ENCODE measurements at places on chromosomes 12 and 14.

- DNase-seq, result no peak
Observed at GRCh38 chr12:88844426-88844825, 264.2 kb upstream of the KITLG start.

DNA sequence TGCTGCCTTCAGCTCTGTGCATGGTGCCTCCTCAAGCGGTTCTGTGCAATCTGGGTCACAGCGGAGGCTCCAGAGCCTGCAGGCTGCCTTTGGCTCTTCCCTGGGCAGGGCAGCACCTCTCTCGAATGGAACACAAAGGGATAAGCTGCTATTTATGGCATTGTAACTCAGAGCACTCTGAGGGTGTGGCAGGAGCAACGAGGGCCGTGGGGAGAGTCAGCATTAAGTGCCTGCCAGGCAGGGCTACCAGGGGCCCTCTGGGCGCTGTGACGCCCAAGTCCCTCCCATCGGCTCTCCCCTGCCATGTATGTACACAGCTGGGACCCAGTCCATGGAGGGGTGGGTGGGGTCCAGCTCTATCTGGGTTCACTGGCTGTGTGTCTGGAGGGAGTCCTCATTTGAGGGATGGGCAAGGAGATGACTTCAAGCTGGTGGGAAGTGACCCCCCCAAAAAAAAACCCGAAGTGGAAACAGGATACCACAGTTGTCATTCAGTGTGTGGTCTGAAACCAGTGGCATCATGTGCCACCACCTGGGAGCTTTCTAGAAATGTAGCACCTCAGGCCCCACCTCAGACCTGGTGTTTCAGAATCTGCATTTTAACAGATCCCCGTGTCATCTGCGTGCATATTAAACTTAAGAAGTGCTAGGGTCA, 44.0 kb upstream of the OAS1 start:
- DNase-seq, result no peak

GRCh38 chr14:70955543-70956480, 48.6 kb downstream of the PCNX1 start:
- no peak for DNase-seq

DNA sequence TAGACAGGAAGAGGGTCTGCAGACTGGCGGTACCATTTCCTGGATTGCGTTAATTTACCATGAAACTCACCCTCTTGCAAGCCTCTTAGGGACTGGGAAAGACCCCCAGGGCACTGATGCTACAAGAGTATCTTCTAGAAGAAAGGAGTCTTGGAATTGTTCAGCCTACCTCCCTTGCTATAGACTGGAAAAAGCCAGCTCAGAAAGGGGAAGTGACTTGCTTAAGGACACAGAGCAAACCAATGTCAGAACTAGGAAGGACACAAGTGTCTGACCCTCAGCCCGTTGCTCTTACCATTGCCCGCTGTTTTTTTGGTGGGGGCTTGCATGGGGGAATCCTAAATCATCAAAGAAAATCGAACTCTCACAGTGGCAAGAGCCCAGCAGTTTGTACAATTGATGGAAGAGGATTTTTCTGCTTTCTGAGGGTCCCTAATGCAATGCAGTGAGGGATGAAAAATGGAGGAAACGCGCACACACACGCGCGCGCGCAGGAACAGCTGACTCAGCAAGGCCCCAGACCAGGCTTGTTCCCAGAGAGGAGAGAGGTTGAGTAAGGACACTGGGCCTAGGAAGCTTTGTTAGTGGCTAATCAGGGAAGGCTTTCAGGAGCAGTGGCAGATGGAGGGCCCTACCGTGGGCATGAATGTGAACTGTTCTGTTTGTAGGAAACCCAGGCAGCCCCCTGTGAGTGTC, 50.9 kb downstream of the RIN3 start:
- no peak for DNase-seq

GRCh38 chr14:30751646-30752416, 122.5 kb upstream of the COCH start:
- no peak for DNase-seq

GRCh38 chr12:7144414-7145120, 14.4 kb downstream of the CLSTN3 start:
- DNase-seq, result peak; percentile 43

DNA sequence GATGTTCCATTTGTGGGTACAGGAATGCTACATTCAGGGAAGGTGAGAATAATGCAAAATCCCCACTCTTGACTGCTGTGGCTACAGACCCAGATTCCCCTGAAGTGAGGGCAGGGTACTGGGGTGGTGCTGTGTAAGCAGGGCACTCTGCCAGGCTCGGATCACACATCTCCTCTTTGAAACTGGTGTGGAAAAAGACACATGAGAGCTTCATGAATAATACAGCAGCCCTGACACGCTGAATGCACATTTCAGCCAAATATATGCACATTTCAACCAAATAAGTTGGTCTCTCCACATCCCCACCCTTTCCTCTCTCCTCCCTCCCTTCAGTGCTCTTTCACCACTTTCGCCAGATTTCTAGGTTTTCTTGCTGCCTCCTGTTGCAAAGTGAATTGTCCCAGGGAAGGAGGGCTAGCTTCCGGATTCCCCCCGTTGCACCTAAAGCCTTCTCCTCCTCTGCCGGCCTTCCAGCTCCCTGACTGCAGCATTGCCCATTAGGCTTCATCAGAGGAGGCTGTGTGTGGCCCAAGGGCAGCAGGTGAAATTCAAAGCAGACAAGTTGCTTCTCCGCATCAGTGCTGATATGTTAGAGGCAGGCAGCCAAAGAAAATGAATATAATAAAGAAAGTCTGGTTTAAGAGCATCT, 118.2 kb upstream of the TMCC3 start:
- DNase-seq, result no peak

DNA sequence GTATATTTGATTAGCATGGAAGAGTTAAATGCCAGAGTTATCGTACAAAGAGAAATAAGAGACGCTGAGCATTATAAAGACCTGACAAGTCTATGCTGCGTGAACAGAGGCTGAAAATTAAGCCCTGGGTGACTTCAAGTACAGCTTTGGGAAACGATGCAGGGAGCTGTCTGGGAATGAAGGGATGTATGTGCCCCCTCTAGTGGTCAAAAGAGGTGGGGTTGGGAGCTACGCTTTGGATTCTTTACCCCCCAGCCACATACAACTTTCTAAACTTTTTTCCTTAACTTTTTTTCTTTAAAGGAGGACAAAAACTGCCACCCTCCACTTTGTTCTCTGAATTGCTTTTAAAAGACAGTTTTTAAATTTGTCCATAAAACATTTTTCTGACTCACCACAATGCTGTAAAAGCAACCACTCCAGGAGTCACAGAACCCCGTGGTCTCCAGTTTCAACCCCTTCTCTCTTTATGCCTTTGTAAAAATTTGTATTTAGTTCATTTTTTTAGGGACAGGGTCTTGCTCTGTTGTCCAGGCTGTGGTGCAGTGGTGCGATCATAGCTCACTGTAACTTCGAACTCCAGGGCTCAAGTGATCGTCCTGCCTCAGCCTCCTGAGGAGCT, 59.4 kb downstream of the ZNF664 start:
- DNase-seq, result peak; percentile 78

- no peak for DNase-seq
Observed at GRCh38 chr14:105060751-105061427, 4.3 kb downstream of the GPR132 start.

- DNase-seq, result peak; percentile 61
Observed at GRCh38 chr14:105448706-105449111, 25.9 kb upstream of the CRIP2 start.

- DNase-seq, result no peak
Observed at GRCh38 chr12:6946920-6947374, 3.1 kb downstream of the C12orf57 start.

GRCh38 chr14:28406196-28406595, 360.4 kb upstream of the FOXG1 start:
- DNase-seq, result no peak

GRCh38 chr12:121170611-121171260, 38.1 kb downstream of the P2RX7 start:
- no peak for DNase-seq

- no peak for DNase-seq
Observed at GRCh38 chr12:115828168-115828567, 449.3 kb downstream of the MED13L start.

DNA sequence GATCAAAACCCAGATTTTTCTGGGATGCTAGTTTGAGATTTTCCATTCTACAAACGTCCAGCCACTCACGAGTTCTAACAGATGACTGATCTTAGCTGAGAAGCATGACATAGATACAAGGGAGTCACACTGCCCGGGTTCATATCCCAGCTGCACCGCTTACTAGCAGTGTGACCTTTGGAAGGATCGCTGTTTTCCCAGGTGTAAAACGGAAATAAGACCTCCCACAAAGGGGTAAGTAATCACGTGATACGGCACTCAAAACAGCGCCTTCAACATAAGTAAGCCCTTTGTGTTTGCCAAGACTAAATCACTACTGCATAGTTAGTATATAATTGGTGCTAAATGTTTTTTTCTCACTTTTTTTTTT, 624 bp upstream of the PWP1 start:
- DNase-seq, result no peak

- DNase-seq, result no peak
Observed at GRCh38 chr14:99250636-99251208, 21.3 kb downstream of the BCL11B start.

GRCh38 chr12:75361408-75361807, 26.9 kb downstream of the GLIPR1L1 start:
- no peak for DNase-seq

GRCh38 chr14:30994681-30995620, 30.5 kb upstream of the AP4S1 start:
- no peak for DNase-seq

GRCh38 chr12:109523071-109523470, 45.6 kb downstream of the UBE3B start:
- no peak for DNase-seq

- DNase-seq, result peak; percentile 91
Observed at GRCh38 chr12:6872073-6873048, 742 bp downstream of the SPSB2 start.

GRCh38 chr14:55131370-55132137, 2.5 kb downstream of the LGALS3 start:
- DNase-seq, result no peak

DNA sequence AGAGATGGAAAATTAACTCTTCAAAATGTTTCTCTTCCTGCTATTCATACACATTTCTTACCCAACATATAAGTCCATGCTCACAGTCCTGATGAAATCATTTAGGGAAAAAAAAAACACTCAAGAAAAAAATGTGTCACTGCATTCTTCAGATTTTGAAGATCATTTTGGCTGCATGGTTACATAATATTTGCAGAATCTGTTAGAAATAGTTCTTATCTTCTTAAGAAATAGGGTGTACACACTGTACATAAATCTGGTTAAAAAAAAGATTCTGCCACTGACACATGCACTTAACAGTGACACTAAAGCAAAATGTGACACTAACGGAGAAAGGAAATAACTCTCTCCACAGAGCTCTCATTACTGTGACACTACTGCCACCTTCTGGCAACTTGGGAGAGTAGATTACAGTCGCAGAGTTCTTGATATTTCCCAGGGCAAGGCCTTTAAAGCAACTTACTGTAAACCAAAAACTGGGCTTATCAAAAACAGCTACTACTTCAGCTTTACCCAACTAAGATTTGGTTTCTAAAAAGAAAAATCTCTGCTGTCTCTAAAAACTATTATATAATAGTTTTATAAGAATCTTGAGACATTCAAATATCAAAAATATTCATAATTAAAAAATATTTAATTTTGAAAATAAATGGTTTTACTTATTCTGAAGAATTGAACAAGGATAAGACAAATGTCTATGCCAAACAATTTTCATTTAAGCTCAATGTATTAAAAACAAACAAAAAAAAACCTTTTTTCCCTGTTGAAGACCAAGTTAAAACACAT, 65.0 kb downstream of the SETD3 start:
- peak; percentile 54 for DNase-seq

DNA sequence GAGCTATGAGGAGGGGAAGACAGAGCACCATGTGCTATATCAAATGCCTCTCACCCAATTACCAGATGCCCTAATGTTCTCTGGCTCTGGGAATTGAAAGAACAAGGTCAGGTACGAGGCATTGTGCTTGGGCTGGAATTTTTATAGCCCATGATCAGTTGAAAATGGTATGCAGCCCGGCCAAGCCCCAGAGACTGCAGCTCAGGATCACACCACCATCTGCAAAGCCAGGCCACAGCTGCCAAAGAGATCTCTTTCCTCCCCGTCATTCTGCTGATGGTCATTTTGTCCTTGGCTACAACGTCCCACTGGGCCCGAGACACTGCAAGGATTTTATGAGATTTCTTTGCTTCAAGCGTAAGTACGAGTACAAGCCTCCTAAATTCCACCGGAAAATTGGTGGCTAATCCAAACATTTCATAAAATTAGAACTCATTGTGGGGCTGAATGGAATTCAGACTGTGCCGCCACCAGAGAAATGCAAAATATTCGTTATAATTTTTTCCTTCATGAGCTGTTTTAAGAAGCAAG, 15.1 kb downstream of the NUAK1 start:
- DNase-seq, result peak; percentile 58

DNA sequence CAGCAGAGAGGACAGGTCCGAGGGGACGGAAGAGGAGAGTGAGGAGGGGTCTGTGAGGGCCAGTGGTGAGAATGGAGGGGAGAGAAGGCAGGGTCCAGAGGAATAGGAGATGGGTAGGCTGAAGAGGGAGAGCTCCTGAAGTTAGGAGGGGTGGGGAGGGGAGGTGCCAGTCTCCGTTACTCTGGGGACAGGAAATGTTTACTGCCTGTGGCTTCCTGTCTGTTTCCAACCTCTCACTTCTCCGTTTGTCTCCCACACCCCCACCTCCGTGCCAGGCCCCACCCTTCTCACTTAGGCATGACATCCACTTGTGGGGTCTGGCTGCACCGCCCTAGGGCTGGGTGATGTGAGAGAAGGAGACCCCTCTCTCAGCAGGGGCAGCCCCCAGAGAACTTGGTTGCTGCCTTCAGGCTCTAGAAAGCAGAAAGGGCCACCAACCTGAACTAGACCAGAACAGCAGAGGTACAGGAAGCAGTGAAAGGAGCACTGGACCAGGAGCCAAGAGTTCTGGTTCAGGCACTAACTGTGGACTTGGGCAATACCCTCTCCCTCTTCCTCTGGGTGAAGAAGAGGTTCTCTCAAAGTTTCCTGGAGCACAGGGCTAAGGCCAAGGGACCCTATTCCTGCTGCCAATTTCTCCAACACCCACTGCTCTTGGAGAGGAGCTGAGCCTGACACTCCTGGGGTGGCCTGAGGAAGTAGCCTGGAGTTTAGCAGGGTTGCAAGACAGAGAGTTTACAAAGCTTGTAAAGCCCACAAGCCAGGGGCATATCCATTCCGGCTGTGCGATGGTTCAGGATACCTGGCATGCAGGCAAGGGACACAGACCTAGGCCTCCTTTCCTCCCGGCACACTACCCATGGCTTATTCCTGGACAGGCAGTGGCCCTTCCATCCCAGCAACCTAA, 5.5 kb downstream of the ITGA5 start:
- no peak for DNase-seq

DNA sequence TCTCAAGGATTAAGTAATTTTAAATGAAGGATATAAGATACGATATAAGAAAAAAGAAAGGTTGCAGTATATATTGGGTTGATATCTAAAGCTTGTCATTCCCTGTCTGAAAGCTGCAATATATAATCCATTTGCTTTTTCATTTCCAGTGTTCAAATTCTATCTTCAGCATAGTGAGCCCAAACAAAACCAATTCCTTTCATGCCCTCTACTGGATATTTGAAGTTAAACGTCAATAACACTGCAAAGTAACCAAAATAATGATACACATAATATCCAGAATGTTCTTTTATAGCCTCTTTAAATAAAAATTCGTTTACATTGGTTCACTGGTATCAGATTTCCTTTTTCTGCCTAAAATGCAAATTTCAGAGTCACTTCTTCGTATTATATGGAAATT, 64.5 kb upstream of the DAAM1 start:
- DNase-seq, result no peak

GRCh38 chr14:106459971-106460730, 933.8 kb downstream of the TMEM121 start:
- peak; percentile 31 for DNase-seq

- DNase-seq, result no peak
Observed at GRCh38 chr12:6914947-6915788, 788 bp downstream of the ENO2 start.

- no peak for DNase-seq
Observed at GRCh38 chr12:89236237-89236636, 116.1 kb downstream of the DUSP6 start.
